CD4-positive, alpha-beta T cell treated with Interleukin-15 for 1 hour (primary cell): ENCODE measurements at places on chromosomes 7 and 10.

DNA sequence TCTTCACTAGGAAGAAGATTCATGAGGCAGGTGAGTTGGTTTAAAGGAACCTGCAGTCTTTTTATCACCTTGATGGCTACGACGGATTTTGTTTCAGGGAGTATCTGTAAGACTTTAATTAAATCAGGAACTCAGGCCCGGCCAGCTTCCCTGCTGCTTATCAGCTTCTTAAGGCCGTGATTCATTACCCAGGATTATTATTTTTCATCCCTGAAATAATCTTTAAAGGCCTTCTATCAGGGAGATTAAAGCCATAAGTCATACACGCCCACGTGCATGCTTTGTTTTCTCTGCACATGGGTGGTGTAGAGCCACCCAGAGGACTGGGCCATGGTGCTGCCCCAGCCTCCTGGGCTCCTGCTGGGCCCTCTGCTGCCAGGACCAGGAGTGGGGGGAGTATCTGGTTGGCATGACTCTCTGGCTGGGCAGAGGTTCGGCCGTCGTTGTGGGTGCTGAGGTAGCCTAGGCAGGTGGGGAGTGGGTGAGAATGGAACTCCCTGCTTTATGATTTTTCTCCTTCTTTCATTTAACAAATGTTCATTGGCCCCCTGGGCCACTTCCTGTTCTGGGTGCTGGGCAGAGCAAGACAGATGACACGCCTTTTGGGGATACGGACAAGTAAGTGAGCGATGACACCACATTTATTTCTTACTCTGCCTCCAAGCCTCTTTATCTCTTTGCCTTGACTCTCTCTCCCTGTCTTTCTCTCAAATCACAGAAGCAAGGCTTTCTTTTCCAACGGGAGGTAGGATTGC is 39.0 kb upstream of the PCBD1 start:
- DNase-seq: no peak

- no peak for DNase-seq
These were observed 219.7 kb upstream of the ZMIZ1 start for GRCh38 chr10:78849115-78849514.

DNA sequence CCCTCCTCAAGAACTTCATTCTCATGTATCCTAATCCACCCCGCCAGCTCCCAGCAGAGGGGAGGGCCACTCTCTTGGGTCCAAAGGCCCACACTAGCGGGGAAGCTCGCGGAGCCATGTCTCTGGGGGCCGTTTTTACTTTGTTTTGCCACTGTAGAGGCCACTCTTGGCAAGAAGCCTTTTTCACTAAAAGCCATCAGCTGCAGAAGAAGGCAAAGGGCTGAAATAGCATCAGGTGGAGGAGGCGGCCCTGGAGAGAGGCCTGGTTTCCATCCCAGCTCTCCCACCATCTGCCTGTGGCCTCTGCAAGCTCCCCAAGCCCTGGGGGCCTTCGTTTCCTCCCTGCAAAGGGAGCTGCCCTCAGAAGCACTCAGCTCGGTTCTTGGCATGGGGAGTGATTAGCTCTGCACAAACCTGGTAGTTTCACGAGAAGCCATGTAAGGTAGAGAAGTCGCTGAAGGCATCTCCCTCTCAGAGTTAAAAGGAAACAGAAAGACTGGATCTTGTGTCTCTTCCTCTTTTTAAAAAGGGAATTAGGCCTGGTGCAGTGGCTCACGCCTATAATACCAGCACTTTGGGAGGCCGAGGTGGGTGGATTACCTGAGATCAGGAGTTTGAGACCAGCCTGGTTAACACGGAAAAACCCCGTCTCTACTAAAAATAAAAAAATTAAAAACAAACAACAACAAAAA is 70.3 kb downstream of the PARP12 start:
- DNase-seq: no peak

GRCh38 chr10:86597306-86597705 is 57.0 kb upstream of the OPN4 start:
- no peak for DNase-seq

- no peak for DNase-seq
These were observed 46.1 kb upstream of the ZNF33B start for GRCh38 chr10:42684517-42684916.

DNA sequence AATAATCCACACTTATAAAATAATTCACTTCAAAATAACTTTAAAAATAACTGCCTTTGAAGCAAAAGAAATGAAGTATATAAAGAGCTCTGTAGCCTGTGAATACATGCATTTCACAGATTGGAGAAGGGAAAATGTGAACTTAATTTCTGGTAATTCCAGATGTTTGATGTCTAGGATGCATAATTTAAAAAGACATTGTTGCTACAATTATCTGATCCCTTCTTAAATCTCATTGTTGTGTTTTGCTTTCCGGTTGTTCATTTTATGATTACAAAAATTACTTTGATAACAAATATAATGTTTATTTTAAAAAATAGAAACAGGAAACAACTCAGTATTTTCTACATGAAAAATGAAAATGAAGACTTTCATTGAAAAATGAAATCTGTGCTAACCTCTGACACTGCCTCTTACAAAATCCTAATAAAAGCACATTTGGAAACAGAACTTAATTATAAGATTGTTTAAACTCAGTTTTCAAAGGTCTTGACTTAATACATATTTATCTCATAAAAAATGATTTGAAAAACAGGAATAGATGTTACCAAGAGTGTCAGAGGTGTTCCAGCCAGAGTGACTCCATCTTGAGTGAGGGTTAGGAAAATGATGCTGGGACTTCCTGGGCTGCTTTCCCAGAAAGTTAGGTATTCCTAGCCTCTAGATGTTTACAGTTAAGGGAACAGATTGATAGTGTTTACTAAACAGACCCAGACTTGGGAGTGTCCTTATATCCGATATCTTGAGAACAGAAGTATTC is 516.6 kb upstream of the SEMA3D start:
- no peak for DNase-seq

DNA sequence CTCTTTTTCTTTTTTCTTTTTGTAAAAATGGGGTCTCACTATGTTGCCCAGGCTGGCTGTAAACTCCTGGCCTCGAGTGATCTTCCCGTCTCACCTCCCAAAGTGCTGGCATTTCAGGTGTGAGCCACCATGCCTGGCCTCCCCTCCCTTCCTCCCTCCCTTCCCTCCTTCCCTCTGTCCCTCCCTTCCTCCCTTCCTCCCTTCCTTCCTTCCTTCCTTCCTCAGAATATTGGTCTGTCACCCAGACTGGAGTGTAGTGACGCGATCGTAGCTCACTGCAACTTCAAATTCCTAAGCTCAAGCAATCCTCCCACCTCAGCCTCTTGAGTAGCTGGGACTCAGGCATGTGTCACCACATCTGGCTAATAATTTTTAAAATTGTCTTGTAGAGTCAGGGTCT is 8.4 kb downstream of the AGAP3 start:
- no peak for DNase-seq

GRCh38 chr10:47060993-47061500 is 149.8 kb downstream of the PTPN20 start:
- DNase-seq: no peak

- DNase-seq: no peak
These were observed 63.4 kb downstream of the BBS9 start for GRCh38 chr7:33192695-33193291.

- DNase-seq: no peak
These were observed 243.6 kb downstream of the CAMK1D start for GRCh38 chr10:12592967-12593366.

GRCh38 chr7:143846692-143847091 is 55.3 kb downstream of the TCAF1 start:
- no peak for DNase-seq

GRCh38 chr7:103924184-103924583 is 65.3 kb downstream of the RELN start:
- no peak for DNase-seq

GRCh38 chr7:39761449-39761848 is 138.1 kb downstream of the RALA start:
- DNase-seq: no peak

GRCh38 chr10:7374795-7375194 is 36.0 kb downstream of the SFMBT2 start:
- no peak for DNase-seq

GRCh38 chr10:132117146-132117545 is 51.4 kb downstream of the JAKMIP3 start:
- no peak for DNase-seq

DNA sequence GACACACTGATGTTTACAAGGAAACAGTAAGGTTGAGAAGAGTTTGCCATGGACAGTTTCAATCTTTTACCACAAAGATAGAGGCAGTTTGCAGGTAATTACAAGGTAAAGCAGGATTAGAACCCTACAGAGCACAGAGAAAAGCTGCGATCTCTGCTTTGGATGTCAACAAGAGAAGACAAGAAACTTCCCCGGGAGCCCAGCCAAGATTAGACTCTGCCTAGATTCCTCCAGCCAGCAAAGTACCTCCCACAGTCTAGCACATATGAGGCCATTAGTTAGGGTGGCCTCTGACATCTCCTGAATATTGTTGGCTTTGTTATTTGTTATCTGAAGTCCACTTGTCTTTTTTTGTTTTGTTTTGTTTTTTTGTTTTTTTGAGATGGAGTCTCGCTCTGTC is 178.1 kb downstream of the CALN1 start:
- DNase-seq: no peak

DNA sequence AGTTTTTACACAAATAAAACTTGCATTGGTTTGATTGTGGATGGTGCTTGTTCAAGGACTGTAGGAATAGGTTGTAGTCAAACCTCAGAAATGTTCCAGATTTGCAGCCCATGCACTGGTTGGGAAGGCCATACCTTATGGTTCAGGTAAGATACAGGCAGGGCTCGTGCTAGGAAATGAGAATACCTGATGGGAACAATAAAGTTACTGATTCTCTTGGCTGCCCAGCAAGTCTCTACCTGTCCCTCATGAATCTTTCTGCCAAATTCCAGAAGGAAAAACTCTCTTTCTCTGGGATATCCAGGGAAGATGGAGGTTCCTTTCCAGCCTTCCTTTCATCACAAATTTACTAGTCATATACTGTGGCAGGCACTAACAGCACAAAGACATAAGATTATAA is 53.8 kb downstream of the TFAM start:
- DNase-seq: no peak

- no peak for DNase-seq
These were observed 142.1 kb upstream of the WNT16 start for GRCh38 chr7:121186746-121187145.

- no peak for DNase-seq
These were observed 56.4 kb upstream of the PFKP start for GRCh38 chr10:3010816-3011460.

- DNase-seq: no peak
These were observed 137.4 kb downstream of the MGMT start for GRCh38 chr10:129604333-129605032.

DNA sequence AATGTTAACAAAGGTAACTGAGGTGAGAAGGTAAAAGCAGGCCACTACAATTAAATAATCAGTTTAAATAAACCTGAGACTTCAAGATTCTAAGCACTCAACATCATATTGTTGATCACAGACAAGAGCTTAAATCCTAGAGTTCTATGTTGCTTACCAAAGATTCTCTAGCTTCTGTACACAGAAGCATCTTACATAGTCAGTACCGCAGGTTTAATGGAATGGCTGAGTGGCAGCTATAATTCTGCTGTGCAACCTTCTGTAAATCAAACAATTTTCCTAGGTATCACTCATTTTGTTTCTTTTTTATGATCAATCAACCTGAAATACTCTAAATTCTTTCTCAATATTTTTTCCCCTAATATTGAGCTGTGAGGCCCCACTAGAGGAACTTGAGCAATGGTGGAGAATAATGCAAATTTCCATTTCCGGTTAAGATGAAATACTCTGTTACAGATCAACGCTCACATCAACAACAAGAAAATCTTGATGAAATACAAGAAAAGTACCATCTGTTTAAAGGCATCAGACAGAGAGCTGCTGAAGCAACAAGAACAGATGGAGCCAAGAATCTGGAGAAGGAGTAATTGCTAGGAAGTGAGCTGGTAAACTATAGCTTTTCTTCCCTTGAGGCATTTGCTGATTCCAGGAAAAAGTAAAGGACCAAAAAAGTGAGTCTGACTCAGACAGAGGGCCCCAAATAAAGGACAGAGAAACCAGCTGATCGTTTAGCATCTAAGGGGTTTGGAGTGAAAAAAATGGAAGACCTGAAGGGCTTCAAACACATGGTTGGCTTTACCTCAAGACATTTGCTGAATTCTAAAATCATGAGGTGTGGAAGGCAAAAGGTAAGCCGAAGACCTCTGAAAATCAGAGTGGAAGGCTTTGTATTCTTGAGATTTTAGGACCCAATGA is 22.6 kb downstream of the PNPLA8 start:
- DNase-seq: no peak

- no peak for DNase-seq
These were observed 346.8 kb downstream of the PTPRN2 start for GRCh38 chr7:158240801-158241200.

GRCh38 chr7:24313777-24314176 is 29.8 kb downstream of the NPY start:
- no peak for DNase-seq
